Upper lobe of right lung (tissue), 1 donor: ENCODE measurements at places on chromosomes 2 and 18. TPM values are rescaled to one million over a fixed set of nuclear protein-coding genes. Genes with fewer than 3 reads are reported as not detected.

GRCh38 chr2:152174574-152174973, 989 bp downstream of the STAM2 start:
- H3K4me3 ChIP-seq: peak overlapping the region; percentile 87
- H3K27me3 ChIP-seq: no peaks in the 10 kb centered on the region
- DNase-seq: no peak
- H3K4me1 ChIP-seq: peaks cover 44% of the 10 kb centered on the region
- H3K27ac ChIP-seq: peak overlapping the region; percentile 99

DNA sequence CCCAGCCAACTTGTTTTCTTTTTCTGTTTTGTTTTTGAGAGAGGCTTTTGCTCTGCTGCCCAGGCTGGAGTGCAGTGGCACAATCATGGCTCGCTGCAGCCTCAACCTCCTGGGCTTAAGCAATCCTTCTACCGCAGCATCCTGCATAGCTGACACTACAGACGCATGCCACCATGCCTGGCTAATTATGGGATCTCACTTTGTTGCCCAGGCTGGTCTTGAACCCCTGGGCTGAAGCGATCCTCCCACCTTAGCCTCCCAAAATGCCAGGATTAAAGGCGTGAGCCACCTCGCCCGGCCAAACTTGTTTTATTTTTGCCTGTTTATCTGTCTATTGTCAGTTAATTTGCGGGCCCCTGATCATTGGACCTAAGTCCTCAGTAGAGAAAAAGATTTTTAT, 61.6 kb upstream of the MSH6 start:
- H3K27ac ChIP-seq: no peak overlapping the region
- no peaks in the 10 kb centered on the region for H3K27me3 ChIP-seq
- H3K4me1 ChIP-seq: no peaks in the 10 kb centered on the region
- H3K4me3 ChIP-seq: no peak overlapping the region
- no peaks in the 10 kb centered on the region for H3K36me3 ChIP-seq

- H3K27me3 ChIP-seq: no peaks in the 10 kb centered on the region
- peaks cover 23% of the 10 kb centered on the region for H3K4me1 ChIP-seq
- no peak overlapping the region for H3K4me3 ChIP-seq
Measured at GRCh38 chr2:160315337-160315736, 115.3 kb upstream of the ITGB6 start.

DNA sequence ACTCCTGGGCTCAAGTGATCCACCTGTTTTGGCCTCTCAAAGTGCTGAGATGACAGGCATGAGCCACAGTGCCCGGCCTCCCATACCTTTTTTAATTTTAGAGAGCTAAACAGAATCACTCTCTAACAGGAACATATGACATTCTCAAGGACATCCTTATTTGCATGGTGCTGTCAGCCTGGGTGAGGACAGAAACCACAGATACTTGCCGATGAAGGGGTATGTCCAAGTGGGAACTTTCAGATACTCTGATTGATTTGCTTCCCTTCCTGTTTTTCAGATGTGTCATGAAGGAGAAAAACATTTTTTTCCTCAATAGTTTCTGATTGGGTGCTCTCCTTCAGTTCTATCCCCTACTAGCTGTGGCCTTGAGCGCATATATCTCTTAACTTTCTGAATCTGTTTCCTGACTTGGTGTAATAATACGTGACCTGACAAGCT, 49.6 kb downstream of the MYO3B start:
- no peaks in the 10 kb centered on the region for H3K27me3 ChIP-seq
- H3K4me3 ChIP-seq: no peak overlapping the region
- H3K36me3 ChIP-seq: no peaks in the 10 kb centered on the region
- no peak overlapping the region for H3K27ac ChIP-seq
- no peak for DNase-seq

DNA sequence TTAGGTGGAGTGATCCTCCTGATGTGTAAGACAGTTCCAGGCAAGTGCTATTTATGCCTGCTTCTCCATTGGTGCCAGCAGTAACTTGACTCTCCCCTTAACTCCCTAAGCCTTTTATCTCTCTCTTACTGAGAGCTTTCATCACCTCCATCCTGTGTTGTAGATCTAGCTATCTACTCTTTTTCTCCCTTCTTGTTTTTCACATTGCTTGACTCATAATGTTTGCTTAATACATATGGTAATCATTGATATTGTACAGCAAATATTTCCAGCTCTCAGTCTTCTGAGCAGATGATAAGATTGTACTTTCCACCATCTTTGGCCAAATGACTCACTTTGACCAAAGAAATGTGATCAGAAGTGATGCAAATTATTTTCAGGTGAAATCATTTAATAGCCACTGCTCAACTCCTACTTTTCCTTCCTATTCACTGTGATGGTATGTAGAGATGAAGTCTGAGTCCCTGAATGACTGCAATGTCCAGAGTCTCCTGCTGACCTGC, 165.0 kb downstream of the PLCL1 start:
- H3K4me3 ChIP-seq: no peak overlapping the region
- no peaks in the 10 kb centered on the region for H3K36me3 ChIP-seq
- H3K4me1 ChIP-seq: no peaks in the 10 kb centered on the region
- H3K27me3 ChIP-seq: no peaks in the 10 kb centered on the region

DNA sequence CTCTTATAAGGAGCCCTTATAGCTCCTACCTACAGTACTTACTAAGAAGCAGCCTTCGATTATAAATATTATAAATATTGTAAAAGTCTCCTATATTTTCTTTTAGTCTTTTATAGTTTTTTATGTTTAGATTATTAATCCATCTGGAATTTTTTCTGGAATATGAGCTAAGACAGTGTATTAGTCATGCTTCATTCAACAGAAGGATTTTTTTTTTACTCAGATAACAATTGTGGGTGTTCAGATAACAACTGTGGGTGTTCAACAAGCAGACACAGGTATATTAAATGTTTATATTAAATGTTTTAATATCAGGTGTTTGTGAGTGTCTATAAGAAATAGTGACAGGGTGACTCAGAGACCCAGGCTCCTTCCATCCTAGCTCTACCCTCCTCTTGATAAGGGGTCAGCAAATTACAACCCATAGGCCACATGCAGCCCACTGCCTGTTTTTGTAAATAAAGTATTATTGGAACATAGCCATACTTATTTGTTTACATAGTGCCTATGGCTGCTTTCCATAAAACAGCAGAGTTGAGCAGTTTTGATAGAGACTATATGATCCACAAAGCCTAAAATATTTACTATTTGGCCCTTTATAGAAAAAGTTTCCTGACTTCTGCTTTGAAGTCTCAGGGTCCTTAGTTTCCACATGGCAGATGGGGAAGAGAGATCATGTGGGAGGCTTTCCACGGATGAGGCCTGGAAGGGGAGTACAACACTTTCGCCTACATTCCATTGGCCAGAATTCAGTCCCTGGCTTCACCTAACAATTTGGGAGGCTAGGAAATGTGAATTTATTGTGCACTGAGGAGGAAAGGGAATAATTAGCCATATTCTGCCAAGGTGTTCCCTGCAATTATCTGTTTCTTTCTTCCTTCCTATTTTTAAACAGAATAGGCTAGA, 4.3 kb upstream of the SPATS2L start:
- no peaks in the 10 kb centered on the region for H3K36me3 ChIP-seq
- no peak for DNase-seq
- H3K27ac ChIP-seq: no peak overlapping the region
- peaks cover 6% of the 10 kb centered on the region for H3K4me1 ChIP-seq
- H3K27me3 ChIP-seq: no peaks in the 10 kb centered on the region

DNA sequence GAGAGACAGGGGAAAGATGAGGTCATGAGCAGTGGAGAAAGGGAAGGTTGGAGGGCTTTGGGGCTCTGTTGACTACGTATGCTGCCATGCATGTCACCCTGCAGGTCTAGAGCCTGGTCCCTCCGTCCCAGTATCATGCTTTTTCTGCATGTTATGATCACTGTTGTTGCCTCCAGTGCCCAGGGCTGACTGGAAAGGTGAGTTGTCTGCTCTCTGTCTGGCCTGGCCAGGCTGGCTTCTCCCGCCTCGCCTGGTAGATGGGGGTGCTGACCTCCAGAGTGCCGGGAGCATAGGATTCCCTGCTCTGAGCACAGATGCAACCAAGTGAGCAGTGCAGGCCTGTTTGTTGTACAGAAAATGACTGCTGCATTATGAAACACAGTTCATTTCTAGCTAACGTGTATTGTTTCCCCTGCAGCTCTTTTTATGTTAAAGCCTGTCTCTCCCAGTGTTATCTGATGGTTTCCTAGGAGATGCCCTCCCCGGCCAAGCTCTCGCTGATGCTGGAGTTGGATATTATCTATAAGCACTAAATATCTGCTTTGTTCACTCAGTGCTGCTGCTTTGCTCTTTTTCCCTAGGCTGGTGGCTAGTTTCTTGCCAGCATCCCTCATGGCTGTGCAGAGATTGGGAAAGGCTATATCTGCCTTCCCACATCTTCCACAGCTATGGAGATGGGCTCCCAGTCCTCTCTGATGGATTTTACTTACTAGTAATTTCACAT, 158.2 kb downstream of the TDRD15 start:
- no peaks in the 10 kb centered on the region for H3K4me1 ChIP-seq
- H3K4me3 ChIP-seq: no peak overlapping the region
- H3K36me3 ChIP-seq: no peaks in the 10 kb centered on the region
- H3K27me3 ChIP-seq: no peaks in the 10 kb centered on the region
- H3K27ac ChIP-seq: no peak overlapping the region

- H3K4me1 ChIP-seq: no peaks in the 10 kb centered on the region
- H3K4me3 ChIP-seq: no peak overlapping the region
- H3K27me3 ChIP-seq: no peaks in the 10 kb centered on the region
- no peaks in the 10 kb centered on the region for H3K36me3 ChIP-seq
Measured at GRCh38 chr2:30136764-30137444, 9.9 kb upstream of the YPEL5 start.

- H3K27me3 ChIP-seq: no peaks in the 10 kb centered on the region
- no peak for DNase-seq
- H3K27ac ChIP-seq: peak overlapping the region; percentile 36
- H3K4me3 ChIP-seq: no peak overlapping the region
- H3K4me1 ChIP-seq: peaks cover 52% of the 10 kb centered on the region
- peaks cover 16% of the 10 kb centered on the region for H3K36me3 ChIP-seq
Measured at GRCh38 chr2:74873012-74873665, 39.2 kb downstream of the HK2 start.

GRCh38 chr18:66647671-66648070, 43.8 kb upstream of the CDH19 start:
- no peak for DNase-seq
- no peak overlapping the region for H3K27ac ChIP-seq
- no peaks in the 10 kb centered on the region for H3K36me3 ChIP-seq
- H3K4me1 ChIP-seq: no peaks in the 10 kb centered on the region

GRCh38 chr2:208358758-208359631, 47.6 kb upstream of the PTH2R start:
- H3K36me3 ChIP-seq: peaks cover 24% of the 10 kb centered on the region
- H3K4me1 ChIP-seq: no peaks in the 10 kb centered on the region
- H3K4me3 ChIP-seq: no peak overlapping the region
- no peak for DNase-seq
- no peak overlapping the region for H3K27ac ChIP-seq

- no peaks in the 10 kb centered on the region for H3K36me3 ChIP-seq
- no peaks in the 10 kb centered on the region for H3K27me3 ChIP-seq
- no peaks in the 10 kb centered on the region for H3K4me1 ChIP-seq
- no peak for DNase-seq
- H3K27ac ChIP-seq: no peak overlapping the region
- no peak overlapping the region for H3K4me3 ChIP-seq
Measured at GRCh38 chr2:226491112-226491511, 308.5 kb downstream of the IRS1 start.

DNA sequence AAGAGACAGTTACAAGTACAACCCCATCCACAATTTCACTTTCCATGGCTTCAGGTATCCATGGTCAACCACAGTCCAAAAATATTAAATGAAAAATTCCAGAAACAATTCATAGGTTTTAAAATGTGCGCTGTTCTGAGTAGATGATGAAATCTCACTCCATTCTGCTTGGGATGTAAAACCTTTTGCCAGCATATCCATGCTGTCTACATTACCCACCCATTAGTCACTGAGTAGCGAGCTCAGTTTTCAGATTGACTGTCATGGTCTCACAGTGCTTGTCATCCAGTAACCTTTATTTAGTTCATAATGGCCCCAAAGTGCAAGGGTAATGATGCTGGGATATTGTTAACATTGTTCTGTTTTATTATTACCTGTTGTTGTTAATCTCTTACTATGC, 40.5 kb downstream of the SMAD4 start:
- no peaks in the 10 kb centered on the region for H3K4me1 ChIP-seq
- H3K27me3 ChIP-seq: no peaks in the 10 kb centered on the region
- no peak for DNase-seq
- H3K4me3 ChIP-seq: no peak overlapping the region
- H3K27ac ChIP-seq: no peak overlapping the region

GRCh38 chr18:25518716-25519053, 166.7 kb upstream of the ZNF521 start:
- H3K4me3 ChIP-seq: no peak overlapping the region
- no peaks in the 10 kb centered on the region for H3K4me1 ChIP-seq
- DNase-seq: no peak
- H3K27ac ChIP-seq: no peak overlapping the region
- H3K36me3 ChIP-seq: no peaks in the 10 kb centered on the region

DNA sequence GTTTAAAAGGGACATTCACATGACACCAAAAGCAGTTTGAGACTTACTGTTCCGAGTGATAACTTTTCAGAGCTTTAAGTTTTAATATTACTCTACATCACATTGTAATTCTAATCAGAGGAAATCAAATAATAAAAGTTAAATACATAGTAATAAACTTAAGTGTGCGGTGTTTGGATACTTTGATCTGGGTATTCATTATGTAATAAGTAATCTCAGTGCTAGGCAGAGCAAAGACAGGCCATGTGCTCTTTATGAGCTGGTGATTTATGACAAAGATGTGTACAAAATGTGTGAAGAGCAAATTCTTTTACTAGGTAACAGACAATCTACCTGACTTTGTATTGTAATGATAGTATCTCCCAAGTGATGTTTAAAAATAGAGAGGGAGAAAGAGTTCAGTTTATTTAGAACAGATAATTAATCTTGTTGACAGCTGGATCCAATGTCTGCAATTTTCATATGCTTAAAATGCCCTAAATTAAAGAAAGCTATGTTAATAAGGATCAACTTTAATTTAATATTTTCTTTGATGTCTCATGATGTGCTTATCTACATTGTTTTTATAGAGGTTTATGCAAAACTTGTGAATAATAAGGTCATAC, 4.4 kb downstream of the CFAP221 start:
- DNase-seq: no peak
- H3K4me1 ChIP-seq: peaks cover 20% of the 10 kb centered on the region
- H3K27ac ChIP-seq: peak overlapping the region; percentile 32
- no peak overlapping the region for H3K4me3 ChIP-seq

DNA sequence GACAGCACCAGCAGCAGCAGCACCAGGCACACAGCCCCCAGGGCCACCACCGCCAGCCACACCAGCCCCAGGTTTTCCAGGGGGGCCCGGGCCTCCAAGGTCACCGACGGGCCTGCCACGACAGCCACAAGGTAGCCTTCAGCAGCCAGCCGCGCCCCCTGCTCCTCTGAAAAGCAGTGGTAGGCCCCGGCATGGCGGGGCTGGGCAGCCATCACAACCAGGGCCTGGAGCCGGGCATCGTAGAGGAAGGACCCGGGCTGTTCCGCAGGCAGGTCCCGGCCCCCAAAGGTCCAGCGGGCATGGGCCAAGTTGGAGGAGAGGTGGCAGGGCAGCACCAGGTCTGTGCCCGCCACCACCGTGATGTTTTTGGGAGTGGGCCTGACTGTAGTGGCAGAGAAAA, 3.3 kb upstream of the ANKRD39 start:
- peak; percentile 64 for DNase-seq
- no peak overlapping the region for H3K27ac ChIP-seq
- H3K36me3 ChIP-seq: peaks cover 62% of the 10 kb centered on the region
- H3K4me1 ChIP-seq: peaks cover 25% of the 10 kb centered on the region
- no peaks in the 10 kb centered on the region for H3K27me3 ChIP-seq
- no peak overlapping the region for H3K4me3 ChIP-seq

PELI1 gene
- 35.8 TPM for total RNA-seq

GCG gene
- total RNA-seq: not detected

GALNT5 gene
- 40.2 TPM for total RNA-seq

CHRNA1 gene
- 0.52 TPM for total RNA-seq

COLEC11 gene
- 1.5 TPM for total RNA-seq

C2orf78 gene
- total RNA-seq: not detected

CD302 gene
- total RNA-seq: 109 TPM
